T-cell (primary cell): ENCODE measurements at places on chromosomes 12 and 14.
A peak's percentile ranks its signal among the peaks of the same experiment; 100 is the strongest.

- no peak for DNase-seq
Measured at GRCh38 chr14:66076176-66076575, 410.0 kb upstream of the CCDC196 start.

GRCh38 chr12:115072712-115073111 lies 388.7 kb upstream of the TBX3 start:
- no peak for DNase-seq

GRCh38 chr14:25252793-25253192 lies 202.8 kb upstream of the STXBP6 start:
- no peak for DNase-seq

DNA sequence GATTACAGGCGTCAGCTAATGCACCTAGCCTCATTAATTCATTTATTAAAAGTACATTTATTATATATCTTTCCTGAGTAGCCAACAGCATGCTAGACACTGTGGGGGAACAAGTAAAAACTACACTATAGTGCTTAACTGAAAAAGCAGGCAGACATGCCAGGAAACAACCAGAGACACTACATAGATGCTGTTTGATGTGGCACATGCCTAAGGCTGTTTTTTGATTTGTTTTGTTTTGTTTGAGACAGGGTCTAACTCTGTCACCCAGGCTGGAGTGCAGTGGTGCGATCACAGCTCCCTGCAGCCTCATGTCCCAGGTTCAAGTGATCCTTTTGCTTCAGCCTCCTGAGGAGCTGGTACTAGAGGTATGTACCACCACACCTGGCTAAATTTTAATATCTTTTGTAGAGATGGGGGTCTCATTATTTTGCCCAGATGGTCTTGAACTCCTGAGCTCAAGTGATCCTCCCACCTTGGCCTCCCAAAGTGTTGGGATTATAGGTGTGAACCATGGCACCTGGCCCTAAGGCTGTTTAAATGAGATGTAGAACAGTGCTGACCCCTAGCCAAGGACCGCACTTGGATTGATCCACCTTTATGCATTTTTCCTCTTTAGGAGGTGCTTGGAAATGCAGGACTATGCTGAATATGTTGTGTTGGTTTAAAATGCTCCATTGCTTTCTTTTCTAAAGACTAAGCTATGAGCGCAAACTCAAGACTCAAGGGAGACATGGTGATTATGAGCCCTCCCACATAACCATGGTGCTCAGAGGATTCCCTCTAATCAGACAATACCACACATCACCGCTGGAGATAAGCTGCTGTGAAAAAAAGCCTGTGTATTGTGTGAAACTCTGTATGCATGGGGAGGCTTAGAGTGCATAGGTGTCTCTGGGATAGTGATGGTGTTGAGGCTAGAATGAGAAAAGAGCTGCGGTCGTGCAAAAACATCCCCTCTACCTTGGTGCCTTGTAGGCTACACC lies 10.5 kb upstream of the C14orf93 start:
- DNase-seq, result no peak

GRCh38 chr12:87464565-87464964 lies 564.6 kb downstream of the C12orf50 start:
- DNase-seq, result no peak

- DNase-seq, result no peak
Measured at GRCh38 chr14:77022236-77022852, 6.2 kb downstream of the IRF2BPL start.

- DNase-seq, result no peak
Measured at GRCh38 chr12:2083561-2083960, 30.8 kb downstream of the CACNA1C start.

DNA sequence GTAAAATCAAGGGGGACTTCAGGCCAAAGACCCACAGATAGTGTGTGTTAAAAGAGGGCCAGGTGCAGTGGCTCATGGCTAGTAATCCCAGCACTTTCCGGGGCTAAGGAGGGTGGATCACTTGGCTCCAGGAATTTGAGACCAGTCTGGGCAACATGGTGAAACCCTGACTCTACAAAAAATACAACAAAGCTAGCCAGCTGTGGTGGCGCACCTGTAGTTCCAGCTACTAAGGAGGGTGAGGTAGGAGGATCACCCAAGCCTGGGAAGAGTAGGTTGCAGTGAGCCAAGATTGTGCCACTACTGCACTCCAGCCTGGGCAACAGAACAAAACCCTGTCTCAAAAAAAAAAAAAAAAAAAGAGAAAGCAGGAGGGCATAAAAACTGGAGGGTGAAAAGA lies 8.5 kb downstream of the VCPKMT start:
- DNase-seq, result no peak

DNA sequence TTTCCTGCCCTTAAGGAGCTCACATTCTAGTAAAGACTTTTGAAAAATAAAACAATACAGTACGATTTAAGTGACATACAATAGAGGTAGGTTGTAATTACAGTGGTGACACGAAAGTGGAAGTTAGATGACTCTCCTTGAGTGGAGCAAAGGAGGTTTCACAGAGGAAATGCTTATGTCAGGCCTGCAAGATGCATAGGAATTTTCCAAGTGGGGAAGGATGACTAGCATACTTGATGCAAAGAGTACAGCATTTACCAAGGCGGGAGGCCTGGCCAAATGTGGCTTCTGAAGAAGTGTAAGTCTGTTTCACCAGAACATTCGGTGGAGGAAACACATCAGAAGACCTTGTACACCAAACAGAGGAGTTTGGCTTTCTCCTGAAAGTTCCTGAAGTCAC lies 55.2 kb downstream of the ERO1A start:
- DNase-seq, result no peak

GRCh38 chr12:99157946-99158345 lies 489.6 kb upstream of the GARIN6 start:
- no peak for DNase-seq

GRCh38 chr14:105858676-105859025 lies 332.3 kb downstream of the TMEM121 start:
- DNase-seq, result no peak

- no peak for DNase-seq
Measured at GRCh38 chr14:65151609-65151956, 49.3 kb upstream of the MAX start.

DNA sequence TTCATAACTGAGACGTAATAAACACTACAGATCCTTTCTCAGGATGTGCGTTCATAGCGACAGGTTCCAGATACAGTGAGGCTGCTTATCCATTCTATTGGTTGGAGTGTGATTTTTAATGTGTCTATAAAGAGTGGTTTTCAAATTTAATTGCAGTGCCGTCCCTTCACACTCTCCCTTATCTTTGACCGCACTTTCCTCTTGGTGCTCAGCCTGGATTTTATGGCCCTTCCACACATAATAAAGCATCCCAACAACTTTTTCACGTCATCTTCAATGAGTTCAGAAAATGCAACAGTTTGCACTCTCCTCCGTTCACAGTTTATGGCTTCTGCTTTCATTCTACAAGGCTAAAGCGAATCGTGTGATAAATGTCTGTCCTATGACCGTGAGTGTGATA lies 1209.9 kb downstream of the BCL11B start:
- no peak for DNase-seq

GRCh38 chr14:103657471-103657870 lies 28.5 kb downstream of the KLC1 start:
- no peak for DNase-seq

- no peak for DNase-seq
Measured at GRCh38 chr12:59594943-59595500, 807 bp upstream of the SLC16A7 start.

DNA sequence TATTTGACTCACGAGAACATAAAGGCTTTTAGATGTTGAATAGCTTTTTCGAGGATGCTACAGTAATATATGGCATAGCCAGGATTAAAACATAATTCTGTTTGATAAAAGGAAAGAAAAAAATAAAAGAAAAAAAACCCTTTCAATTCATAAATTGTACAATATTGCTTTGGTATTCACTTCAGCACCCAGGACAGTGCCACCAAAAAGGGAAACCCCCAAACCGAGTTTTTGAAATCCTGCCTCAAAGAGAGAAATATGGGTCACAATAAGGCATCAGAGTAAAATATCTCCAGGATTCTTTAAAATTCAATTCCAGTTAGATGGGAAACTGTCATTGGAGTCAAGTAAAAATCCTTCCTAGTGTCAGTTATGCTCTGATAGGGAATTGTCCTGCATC lies 551.2 kb upstream of the SEL1L start:
- DNase-seq, result no peak

- no peak for DNase-seq
Measured at GRCh38 chr14:94175011-94175745, 1.1 kb downstream of the PPP4R4 start.

GRCh38 chr12:101782273-101782731 lies 43.0 kb upstream of the SYCP3 start:
- no peak for DNase-seq

- no peak for DNase-seq
Measured at GRCh38 chr12:93831374-93831773, 154.2 kb downstream of the CRADD start.

DNA sequence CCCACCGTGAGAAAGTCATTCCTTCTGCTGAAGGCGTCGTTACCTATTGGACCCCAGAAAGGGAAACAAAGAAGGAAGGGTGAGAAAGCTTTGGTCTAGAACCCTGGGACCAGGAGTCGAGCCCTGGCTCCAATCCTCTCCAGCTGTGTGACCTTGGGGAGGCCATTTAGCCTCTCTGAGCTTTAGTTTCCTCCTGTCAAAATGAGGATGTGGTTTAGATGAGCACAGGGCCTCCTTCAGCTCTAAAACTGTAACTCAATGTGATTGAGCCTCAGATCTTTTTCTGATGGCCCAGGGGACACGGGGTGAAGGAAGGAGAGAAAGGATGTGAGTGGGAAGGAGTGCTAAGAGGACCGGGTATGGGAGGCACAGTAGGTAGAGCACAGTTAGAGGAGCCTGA lies 7.7 kb downstream of the JDP2 start:
- DNase-seq, result no peak

GRCh38 chr12:124369055-124369826 lies 74.3 kb downstream of the RFLNA start:
- no peak for DNase-seq

DNA sequence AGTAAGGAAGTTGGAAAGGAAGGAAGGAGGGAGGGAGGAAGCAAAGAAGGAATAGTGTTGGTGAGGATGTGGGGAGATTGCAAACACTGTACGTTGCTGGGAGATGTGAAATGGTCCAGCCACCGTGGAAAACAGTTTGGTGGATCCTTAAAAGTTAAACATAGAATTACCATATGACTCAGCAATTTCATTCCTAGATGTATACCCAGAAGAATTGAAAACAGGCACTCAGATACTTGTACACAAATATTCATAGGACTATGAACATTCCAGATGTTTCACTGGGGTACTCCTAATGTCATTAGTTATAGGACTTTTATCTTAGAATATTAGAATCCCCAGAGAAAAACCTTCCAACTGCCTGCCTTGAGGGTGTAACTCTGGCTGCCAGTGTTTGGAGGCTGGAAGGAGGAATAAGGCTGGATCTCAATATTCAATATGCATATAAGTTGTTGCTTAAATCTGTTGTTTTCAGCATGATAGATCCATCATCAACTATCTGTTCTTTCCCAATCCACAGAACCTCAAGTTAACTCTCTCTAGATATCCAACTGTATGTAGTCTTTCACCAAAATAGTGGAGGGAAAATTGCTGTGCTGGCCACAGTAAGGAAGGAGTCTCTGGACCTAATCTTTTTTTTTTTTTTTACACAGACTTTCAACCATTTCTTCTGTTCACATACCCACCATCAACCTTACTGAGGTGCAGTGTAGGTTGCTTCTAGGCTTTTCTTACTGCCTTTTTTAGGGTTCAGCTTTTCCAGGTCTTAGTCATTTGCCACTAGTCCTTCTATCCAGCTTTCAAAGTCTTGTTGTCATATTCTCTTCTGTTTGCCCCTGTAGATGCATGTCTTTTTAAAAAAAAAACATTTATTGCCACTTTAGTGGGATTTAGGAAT lies 94.5 kb downstream of the DNAI7 start:
- no peak for DNase-seq

- peak; percentile 59 for DNase-seq
Measured at GRCh38 chr14:34874386-34875030, 652 bp downstream of the BAZ1A start.

- no peak for DNase-seq
Measured at GRCh38 chr14:59417311-59417710, 47.9 kb downstream of the GPR135 start.

- DNase-seq, result no peak
Measured at GRCh38 chr14:95884377-95884776, 7.7 kb downstream of the TUNAR start.

GRCh38 chr12:47517122-47517521 lies 188.7 kb downstream of the RPAP3 start:
- DNase-seq, result no peak

GRCh38 chr12:91182636-91183455 lies at the start of gene DCN:
Gene DCN, minus strand, starts transcription at chr12:91182817. Its CDS starts 4,265 bp downstream, at chr12:91178552.
- DNase-seq, result no peak

- DNase-seq, result no peak
Measured at GRCh38 chr12:52689936-52690335, 9.7 kb upstream of the KRT1 start.

DNA sequence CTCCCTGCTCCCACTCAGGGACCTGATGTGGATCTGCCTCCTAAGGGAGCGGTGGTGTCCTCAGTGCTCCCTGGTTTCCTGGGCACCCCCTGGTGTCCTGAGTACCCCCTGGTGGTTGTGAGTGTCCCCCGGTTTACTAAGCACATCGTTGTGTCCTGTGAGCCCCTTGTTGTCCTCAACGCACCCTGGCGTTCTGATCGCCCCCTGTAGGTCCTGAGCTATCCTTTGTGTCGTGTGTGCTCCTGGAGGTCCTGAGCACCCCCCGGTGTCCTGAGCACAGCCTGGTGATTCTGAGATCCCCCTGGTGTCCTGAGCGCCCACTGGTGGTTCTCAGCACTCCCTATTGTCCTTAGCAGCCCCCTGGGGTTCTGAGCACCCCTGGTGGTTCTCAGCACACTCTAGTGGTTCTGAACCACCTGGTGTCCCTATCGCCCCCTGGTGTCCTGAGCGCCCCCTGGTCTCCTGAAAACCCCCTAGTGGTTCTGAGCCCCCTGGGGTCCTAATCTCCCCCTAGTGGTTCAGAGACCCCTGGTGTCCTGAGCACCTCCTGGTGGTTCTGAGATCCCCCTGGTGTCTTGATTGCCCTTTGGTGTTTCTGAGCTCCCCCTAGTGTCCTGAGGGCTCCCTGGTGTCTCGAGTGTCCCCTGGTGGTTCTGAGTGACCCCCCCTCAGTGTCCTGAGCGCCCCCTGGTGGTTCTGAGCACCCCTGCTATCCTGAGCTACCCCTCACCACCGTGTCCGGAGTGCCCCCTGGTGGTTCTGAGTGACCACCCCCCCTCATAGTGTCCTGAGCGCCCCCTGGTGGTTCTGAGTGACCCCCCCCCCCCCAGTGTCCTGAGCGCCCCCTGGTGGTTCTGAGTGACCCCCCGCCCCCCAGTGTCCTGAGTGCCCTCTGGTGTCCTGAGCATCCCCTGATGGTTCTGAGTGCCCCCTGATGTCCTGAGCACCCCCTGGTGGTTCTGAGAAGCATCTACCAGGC lies 615.1 kb downstream of the TMEM121 start:
- DNase-seq, result peak; percentile 21

DNA sequence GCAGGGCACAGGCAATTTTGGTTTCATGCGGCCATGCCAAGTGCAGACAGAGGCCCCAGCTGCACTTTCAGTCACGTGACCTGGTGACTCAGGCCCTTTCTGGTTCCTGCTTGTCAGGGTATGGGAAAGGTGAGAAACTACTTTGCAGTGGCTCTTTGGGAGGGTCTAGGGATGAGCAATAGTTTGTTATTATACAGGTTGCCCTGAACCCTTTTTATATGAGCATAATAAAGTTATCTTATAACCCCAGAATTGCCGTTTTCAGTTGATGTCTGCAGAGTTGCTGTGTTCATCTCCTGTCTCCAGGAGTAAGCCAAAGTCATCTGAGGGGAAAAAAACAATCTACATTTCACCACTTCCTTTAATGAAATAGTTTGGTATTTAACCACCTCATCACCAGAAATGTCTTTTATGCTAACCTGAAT lies 30.9 kb upstream of the EMP1 start:
- peak; percentile 36 for DNase-seq
